ENCODE measurements at places on chromosomes 12 and 14.

DNA sequence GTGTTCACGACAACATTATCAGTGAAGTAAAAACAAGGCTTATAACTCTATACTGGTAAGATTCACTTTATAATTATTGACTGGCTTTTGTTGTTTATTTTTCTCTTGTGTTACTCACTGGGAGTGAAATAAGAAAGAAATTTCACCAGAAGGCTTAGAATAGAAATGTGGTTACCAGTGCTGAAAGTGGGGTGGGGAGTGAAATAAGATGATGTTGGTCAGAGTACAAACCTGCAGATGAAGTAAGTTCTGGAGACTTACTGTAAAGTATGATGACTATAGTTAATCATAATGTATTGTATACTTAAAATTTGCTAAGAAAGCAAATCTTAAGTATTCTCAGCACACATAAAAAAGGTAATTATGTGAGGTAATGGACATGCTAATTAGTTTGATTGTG, 198.4 kb downstream of the KLHL28 start:
- DNase-seq = no peak

DNA sequence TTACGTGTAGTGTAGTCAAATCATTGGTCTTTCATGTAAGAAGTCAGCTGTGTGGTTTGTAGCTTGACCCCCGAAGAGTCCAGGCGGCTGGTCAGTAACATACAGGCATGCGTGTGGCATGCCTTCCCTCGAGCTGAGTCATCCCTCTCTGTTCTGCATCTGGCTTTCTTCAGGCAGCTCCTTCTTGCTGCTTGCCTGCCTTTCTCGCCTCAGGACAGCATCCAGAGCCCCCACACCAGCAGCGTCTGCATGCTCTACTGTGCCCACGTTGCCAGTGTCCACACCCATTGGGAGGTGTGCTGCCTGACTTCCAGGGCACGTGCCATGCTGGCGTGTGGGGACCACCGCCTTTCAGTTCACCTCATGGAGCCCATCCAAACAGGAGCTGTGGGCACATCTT, 96.8 kb downstream of the EP400 start:
- DNase-seq = no peak

- DNase-seq = no peak
Observed at GRCh38 chr12:113959096-113959495, 7.0 kb downstream of the RBM19 start.

DNA sequence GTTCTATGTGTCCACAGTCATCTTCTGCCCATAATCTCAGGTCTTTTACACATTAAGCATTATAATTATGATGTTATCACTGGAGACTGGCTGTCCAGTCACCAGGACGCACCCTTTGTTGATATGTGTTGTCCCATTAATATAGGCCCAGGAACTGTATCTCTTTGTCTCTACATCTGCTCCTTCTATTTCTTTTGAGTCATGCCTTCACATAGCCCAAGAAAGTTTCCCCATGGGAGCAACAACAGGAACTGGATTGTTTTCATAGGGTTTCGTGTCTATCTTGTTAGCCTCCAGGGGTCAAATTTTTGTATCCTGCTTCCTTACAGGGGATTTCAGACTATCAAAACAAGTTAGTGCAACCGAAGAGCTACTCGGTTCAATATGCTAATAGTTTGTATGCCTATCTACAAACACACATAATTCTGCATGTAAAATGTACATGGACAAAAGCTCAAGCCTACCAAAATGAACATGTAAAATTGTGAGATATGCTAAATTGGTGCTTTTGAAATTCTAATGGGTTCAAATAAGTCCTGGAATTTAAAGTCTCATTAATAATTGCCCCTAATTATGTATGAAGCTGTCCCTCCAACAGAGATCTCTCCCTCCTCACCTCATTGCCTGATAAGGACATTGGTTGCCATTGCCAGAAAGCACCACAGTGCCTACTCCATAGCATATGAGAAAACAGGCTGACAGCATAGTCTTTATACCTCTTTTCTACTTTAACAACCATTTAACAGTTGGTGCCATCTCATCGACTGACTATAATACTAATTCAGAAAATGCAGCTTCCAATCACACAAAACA, 99.8 kb upstream of the DIO2 start:
- DNase-seq = no peak

- DNase-seq = no peak
Observed at GRCh38 chr14:74014299-74014698, 4.8 kb downstream of the ENTPD5 start.

DNA sequence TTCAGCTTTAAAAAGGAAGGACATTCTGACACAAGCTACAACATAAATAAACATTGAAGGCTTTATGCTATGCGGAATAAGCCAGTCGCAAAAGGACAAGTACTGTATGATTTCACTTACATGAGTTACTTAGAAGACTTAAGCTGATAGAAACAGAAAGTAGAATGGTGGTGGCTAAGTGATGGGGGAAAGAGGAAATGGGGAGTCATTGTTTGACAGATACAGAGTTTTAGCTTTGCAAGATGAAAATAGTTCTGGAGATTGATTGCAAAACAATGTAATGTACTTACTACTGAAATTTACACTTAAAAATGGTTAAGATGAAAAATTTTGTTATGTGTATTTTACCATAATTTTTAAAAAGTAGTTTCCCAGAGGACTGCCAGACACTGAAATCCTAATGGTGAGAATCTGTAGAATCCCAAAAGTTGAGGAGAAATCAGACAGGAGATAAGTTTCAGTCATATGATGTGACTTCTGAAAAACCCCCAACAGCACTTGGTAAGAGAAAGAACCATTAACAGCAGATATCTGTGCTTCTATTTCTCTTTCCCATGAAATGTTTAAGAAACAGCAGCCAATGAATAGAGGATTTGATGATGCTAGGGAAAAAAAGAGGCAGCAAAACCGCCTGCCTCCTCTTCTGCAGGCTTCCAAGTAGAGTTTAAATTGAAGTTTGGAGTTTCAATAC, 16.6 kb upstream of the CLEC2A start:
- DNase-seq = no peak

Measured in 8988T (cell line).